Psoas muscle (tissue), 8 donors: ENCODE measurements at places on chromosomes 12 and 14.
A peak's percentile ranks its signal among the peaks of the same experiment; 100 is the strongest.

DNA sequence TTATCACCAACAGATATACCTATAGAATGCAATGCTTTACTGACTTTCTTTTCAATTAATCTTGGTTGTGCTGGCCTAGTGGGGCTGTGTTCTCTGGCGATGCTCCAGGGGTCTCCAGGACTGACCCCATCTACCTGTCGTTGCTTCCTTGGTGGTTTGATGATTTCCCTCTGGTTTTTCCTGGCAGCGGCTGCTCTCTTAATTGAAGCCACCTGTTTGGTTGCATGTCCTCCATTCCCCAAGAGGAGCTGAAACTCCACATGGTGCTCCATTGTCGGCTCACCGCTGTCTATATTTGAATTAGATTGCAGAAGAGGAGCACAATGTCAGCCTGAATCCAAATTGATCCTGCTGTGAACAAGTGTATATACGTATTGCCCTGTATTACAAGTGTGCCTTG, 7.1 kb upstream of the IFNG-AS1 start:
- H3K27ac ChIP-seq: no peak overlapping the region
- H3K4me1 ChIP-seq: no peaks in the 10 kb centered on the region
- no peak overlapping the region for H3K4me3 ChIP-seq
- no peaks in the 10 kb centered on the region for H3K36me3 ChIP-seq
- DNase-seq: no peak

DNA sequence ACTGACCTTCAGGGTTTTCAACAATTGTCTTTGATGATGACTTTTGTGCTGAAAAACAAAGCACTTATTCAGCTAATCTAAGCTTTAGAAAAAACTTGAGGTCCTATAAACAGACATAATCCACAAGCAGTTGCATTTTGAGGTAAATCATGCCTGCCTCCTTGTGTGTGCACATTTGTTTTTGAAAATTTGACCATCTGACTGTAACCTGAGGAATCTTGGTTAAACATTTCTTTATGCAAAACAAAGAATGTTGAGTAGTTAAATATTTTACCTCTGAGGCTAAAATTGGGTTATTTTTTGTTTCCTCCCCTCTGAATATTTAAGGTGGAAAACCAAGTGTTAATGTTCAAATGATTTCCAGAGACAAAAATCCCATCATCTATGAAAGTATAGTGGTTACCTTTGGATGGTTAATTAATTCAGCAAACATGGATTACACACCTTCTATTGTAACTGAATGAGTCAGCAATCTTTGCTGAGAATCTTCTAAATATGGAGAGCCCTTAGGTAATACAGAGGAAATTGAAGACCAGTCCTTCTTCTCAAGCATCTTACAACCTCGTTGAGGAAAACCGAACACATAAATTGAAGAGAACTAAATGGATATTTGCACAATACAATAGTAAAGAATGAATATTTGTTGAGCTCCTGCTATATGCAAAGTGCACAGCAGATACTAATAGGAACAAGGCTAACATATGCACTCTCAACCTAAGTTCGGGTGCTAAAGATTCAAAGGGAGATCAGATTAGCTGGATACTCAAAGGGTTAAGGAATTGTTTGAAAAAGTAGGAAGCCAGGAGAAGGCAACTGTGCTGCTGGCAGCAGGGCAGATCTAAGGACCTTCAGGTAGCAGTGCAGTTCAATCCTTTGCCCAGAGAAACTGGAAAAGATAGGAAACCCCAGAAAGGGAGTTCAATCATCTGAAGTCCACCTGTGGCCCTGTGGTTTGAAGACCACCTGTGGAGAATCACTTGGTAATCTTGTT, 115.2 kb downstream of the BMP4 start:
- H3K36me3 ChIP-seq: no peaks in the 10 kb centered on the region
- DNase-seq: no peak
- no peak overlapping the region for H3K4me3 ChIP-seq
- no peaks in the 10 kb centered on the region for H3K4me1 ChIP-seq
- H3K27me3 ChIP-seq: no peaks in the 10 kb centered on the region

DNA sequence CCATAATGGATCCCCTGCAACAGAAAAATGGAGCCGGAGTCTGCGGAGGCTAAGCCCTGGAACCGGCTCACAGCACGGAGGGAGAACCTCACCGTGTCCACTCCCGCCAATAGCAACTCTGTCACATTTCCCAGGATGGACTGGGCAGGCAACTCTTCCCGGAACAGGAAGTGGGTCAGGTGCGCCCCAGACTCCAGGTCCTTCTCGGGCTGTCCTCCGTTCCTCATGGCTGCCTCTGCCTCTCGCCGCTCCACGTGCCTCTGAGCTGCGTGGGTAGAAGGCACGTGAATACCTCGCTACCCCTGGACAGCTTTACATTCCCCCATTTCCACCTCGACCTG, 2.2 kb downstream of the CYP27B1 start:
- no peaks in the 10 kb centered on the region for H3K27me3 ChIP-seq
- peak overlapping the region; percentile 51 for H3K4me3 ChIP-seq
- no peak for DNase-seq
- H3K36me3 ChIP-seq: peaks cover 3% of the 10 kb centered on the region
- no peak overlapping the region for H3K27ac ChIP-seq
- H3K4me1 ChIP-seq: peaks cover 18% of the 10 kb centered on the region

DNA sequence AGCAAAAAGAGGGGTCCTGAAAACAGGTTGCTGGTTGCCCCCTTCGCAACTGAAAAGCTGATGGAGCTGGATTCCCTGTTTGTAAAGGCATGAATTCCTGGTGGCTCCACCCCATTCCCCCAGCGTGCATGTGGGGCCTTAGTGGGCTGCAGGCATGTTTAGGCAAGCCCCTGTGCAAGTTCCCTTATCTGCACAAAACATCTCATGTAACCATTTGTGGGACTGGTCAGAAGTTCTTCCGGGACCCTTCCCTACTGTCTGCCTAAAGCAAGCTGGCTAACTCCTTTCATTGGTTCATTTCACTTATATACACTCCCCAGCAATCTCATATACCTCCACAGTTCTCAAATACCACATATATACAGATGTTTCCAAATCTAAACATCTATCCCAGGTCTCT, 24.0 kb upstream of the HIGD1C start:
- peaks cover 16% of the 10 kb centered on the region for H3K36me3 ChIP-seq
- peak overlapping the region; percentile 78 for H3K4me3 ChIP-seq
- H3K27me3 ChIP-seq: no peaks in the 10 kb centered on the region
- H3K4me1 ChIP-seq: peaks cover 65% of the 10 kb centered on the region
- DNase-seq: no peak

DNA sequence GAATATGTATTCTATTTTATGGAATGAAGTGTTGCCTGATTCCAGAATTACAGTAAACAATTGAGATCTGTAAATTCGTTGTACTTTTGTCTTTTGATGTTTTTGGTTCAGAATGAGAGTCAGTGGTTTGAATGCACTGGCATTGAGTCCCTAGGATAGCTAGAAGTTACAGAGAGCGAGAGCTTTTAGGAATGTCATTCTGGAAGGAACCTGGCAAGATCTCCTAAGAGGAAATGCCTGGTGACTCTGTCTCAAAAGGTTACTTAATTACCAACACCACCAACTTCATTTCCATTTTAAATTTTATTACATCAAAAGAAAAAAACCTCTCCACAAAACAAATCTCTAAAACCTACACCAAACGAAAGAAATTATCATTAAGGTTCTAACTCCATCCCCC, 6.0 kb upstream of the CEBPE start:
- DNase-seq: no peak
- no peaks in the 10 kb centered on the region for H3K27me3 ChIP-seq
- H3K36me3 ChIP-seq: no peaks in the 10 kb centered on the region
- no peak overlapping the region for H3K4me3 ChIP-seq

GRCh38 chr12:84937415-84937814, 24.8 kb upstream of the SLC6A15 start:
- H3K27me3 ChIP-seq: no peaks in the 10 kb centered on the region
- no peak for DNase-seq
- H3K4me3 ChIP-seq: no peak overlapping the region
- no peaks in the 10 kb centered on the region for H3K4me1 ChIP-seq
